Liver (tissue), 10 donors: ENCODE measurements at places on chromosomes 2 and 18.

- no peaks in the 10 kb centered on the region for H3K36me3 ChIP-seq
- H3K27ac ChIP-seq: no peak overlapping the region
- no peaks in the 10 kb centered on the region for H3K4me1 ChIP-seq
- H3K27me3 ChIP-seq: no peaks in the 10 kb centered on the region
- H3K4me3 ChIP-seq: no peak overlapping the region
Observed at GRCh38 chr18:59852548-59852947, 47.2 kb upstream of the PMAIP1 start.

DNA sequence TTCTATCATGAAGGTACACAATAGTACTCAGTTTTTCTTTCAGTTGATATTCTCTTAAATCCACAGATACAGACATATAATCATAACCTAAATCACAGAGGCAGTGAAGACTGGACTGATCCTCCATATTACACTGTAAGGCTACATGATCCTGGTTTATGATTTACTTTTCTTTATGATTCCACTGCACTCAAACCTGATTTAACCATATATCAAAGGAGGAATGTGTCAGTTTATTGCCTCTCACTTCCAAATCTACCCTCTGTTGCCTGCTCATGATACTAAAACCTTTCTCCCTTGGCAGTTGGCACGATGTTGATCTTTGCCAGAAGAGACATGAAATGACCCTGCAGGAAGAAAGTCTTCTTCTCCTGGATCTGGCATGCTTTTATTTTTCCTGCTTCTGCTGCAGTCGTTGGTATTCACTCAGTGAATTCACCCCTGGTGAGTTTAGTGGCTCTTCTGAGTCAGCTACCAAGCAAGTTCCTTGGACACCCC lies 426.4 kb downstream of the MBD2 start:
- no peak for DNase-seq
- no peak overlapping the region for H3K4me3 ChIP-seq
- H3K36me3 ChIP-seq: no peaks in the 10 kb centered on the region
- no peaks in the 10 kb centered on the region for H3K4me1 ChIP-seq
- no peaks in the 10 kb centered on the region for H3K27me3 ChIP-seq

DNA sequence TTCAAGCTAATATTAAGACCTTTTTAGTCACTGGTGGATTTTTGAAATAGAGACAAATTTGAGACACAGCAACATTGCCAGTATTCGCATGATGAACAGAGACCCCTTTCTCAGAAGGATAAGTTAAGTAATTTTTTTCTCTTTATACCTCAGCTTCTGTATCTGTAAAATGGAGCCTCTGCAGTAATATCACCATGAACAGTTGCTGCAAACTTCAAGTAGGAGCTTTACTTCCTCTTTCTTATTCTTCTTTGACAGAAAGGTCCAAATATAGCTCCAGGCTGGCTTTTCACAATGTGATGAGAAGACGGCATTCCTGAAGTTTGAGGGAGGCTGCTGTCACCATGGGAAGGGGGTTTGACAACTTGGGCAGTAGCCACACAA lies 158.7 kb downstream of the TDRD15 start:
- H3K4me3 ChIP-seq: no peak overlapping the region
- no peaks in the 10 kb centered on the region for H3K36me3 ChIP-seq
- H3K27ac ChIP-seq: no peak overlapping the region
- H3K4me1 ChIP-seq: no peaks in the 10 kb centered on the region
- DNase-seq: no peak
- H3K27me3 ChIP-seq: no peaks in the 10 kb centered on the region

DNA sequence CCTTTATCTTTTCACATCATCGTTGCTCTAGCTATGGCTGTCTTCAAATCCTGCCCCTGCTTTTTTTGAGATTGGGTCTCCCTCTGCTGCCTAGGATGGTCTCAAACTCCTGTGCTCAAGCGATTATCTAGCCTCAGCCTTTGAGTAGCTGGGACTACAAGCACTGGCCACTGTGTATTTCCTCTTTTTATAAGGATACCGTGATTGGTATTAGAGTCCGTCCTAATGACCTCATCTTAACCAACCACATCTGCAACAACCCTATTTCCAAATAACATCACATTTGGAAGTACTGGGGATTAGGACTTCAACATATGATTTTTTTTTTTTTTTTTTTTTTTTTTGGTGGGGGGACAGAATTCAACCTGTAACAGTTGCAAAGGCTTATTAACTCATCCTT lies 9.1 kb downstream of the RESP18 start:
- H3K36me3 ChIP-seq: no peaks in the 10 kb centered on the region
- H3K4me3 ChIP-seq: no peak overlapping the region
- no peaks in the 10 kb centered on the region for H3K27me3 ChIP-seq
- no peaks in the 10 kb centered on the region for H3K4me1 ChIP-seq
